T-cell (primary cell): ENCODE measurements at places on chromosomes 4 and X. TPM values are rescaled to one million over a fixed set of nuclear protein-coding genes. Genes with fewer than 3 reads are reported as not detected.

Gene APELA
- total RNA-seq, result not detected

Gene IQSEC2
- total RNA-seq, result 1.4 TPM

Gene RHOXF1
- 1.5 TPM for total RNA-seq

Gene USP51
- total RNA-seq, result 1.9 TPM

Gene RBM10
- 60.3 TPM for total RNA-seq

Gene SYNPO2
- total RNA-seq, result 1.2 TPM

Gene SCML2
- 0.75 TPM for total RNA-seq

Gene TLR3
- total RNA-seq, result 2.9 TPM

DNA sequence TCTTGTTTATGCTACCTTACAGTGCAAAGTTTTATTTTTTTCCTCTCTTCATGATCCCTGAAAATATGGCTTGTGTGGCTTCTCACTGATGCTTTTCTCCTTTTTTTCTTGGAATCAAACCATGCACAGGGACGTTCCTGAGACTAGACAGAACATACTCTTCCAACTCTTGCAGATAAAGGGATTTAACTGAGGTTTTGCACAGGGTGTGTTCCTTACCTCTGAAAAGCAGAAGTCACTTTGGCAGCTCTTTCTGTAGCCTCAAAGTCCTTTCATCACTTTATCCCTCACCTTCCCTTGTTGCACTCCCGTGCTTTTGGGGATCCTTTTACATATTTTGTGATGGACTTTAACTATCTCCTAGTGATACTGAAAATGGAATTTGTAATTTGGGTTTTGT, 300.1 kb downstream of the SPRY1 start:
- DNase-seq, result no peak

GRCh38 chr4:128854433-128854832, 44.9 kb downstream of the JADE1 start:
- peak; percentile 7 for DNase-seq

GRCh38 chr4:122873821-122874593, 47.4 kb downstream of the FGF2 start:
- no peak for DNase-seq

GRCh38 chrX:42948723-42949657, 171.0 kb upstream of the PPP1R2C start:
- DNase-seq, result peak; percentile 17

DNA sequence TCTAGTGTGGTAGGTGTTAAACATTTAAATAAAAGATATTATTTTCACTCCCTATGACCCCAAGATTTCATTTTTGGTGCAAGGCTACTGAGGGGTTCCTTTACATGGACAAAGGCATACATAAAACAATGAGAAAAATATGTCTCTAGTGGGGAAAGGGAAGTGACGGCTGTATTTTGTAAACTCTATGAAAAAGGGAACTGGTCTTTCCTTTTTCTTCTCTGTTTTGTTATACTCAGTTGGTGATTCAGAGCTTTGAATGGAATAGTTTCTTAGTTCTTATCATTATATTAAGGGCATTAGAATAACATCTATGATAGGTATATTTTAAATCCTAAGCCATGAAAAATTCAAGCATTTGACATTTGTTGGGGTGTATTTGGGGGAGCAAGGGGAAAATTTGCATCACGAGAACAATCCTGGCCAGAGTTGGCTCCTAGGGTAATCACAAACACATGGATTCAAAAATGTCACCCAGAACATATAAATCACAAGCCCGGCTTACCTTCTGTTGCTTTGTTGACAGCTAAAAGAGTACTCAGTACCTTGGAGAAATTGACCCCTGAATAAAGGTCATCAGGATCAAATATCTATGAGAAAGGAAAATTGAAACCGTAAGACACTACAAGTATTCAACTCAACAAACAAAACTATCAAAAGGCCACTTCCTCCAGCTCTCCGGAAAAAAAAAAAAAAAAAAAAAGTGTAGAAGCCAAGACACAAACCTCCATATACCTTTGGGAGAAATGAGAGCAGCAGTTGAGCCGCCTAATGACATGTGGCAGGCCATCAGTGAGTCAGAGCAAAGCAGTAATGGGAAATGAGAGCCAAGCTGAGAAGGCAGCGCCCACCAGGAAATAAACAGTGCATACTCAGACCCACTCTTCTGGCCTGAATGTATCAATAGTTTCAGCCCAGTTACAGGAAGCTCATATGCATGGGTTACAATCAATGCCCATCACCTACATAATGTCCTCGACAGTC, 33.4 kb downstream of the ARHGEF6 start:
- no peak for DNase-seq

GRCh38 chrX:53082773-53083616, 828 bp downstream of the TSPYL2 start:
- DNase-seq, result no peak

DNA sequence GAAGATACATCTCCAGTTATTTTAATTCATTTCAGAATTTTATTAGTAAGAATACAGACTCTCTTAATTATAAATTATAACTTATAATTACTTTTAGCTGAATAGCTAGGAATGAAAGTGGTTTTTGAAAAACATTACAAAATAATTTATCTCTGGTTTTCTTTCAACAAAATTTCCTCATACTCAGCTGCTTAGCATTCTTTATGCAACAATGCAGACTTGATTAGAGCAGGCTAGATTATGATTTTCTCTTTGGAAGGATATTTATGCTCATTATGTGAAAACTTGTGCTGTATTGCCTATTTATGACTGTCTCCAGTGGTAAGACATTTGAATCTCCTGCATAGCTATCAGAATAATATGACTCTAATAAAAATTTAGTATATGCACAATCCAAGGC, 2023.7 kb downstream of the C4orf33 start:
- no peak for DNase-seq

GRCh38 chr4:56971383-56971782, 6.0 kb downstream of the NOA1 start:
- DNase-seq, result no peak

GRCh38 chrX:50469206-50469605, 1.4 kb downstream of the DGKK start:
- no peak for DNase-seq

- DNase-seq, result no peak
These were observed 4.2 kb upstream of the ARSD start for GRCh38 chrX:2933125-2933900.

- no peak for DNase-seq
These were observed 94.3 kb upstream of the DCLK2 start for GRCh38 chr4:149983931-149984330.
